ENCODE measurements at places on chromosomes 2 and 18. TPM values are rescaled to one million over a fixed set of nuclear protein-coding genes. Genes with fewer than 3 reads are reported as not detected.

Gene NGEF
- total RNA-seq, result 5.4 TPM

Gene STK16
- 12.1 TPM for total RNA-seq

Gene CXXC1
- total RNA-seq, result 74.3 TPM

Gene FSIP2
- total RNA-seq, result 3.8 TPM

Gene GKN2
- total RNA-seq, result not detected

Gene CHRND
- total RNA-seq, result not detected

Gene CBLN2
- not detected for total RNA-seq

Gene ITM2C
- 367 TPM for total RNA-seq

Gene ZDBF2
- total RNA-seq, result 35.6 TPM

Gene PCARE
- total RNA-seq, result not detected

Gene NAT8
- not detected for total RNA-seq

Gene MAPK4
- total RNA-seq, result 8.5 TPM

Gene LTBP1
- total RNA-seq, result 34.1 TPM

Gene UGT1A8
- total RNA-seq, result not detected

Gene ELOA2
- total RNA-seq, result not detected

Gene CDH19
- not detected for total RNA-seq

Gene ERFE
- total RNA-seq, result 3.3 TPM

Gene TCF23
- total RNA-seq, result not detected

Gene STK39
- 16.9 TPM for total RNA-seq

Gene PLCL1
- total RNA-seq, result 0.12 TPM

Gene FEV
- total RNA-seq, result not detected

Gene BOLL
- 0.04 TPM for total RNA-seq

Gene STPG4
- total RNA-seq, result 0.28 TPM

Gene HYCC2
- total RNA-seq, result 5.5 TPM

Gene HNRNPA3
- total RNA-seq, result 158 TPM

Gene PDCD1
- total RNA-seq, result 0.38 TPM

Gene NEU4
- 1.2 TPM for total RNA-seq

Gene ZNF521
- total RNA-seq, result 10.4 TPM

Gene DSC2
- total RNA-seq, result 20.4 TPM
